ENCODE measurements at places on chromosomes 11 and 22.

DNA sequence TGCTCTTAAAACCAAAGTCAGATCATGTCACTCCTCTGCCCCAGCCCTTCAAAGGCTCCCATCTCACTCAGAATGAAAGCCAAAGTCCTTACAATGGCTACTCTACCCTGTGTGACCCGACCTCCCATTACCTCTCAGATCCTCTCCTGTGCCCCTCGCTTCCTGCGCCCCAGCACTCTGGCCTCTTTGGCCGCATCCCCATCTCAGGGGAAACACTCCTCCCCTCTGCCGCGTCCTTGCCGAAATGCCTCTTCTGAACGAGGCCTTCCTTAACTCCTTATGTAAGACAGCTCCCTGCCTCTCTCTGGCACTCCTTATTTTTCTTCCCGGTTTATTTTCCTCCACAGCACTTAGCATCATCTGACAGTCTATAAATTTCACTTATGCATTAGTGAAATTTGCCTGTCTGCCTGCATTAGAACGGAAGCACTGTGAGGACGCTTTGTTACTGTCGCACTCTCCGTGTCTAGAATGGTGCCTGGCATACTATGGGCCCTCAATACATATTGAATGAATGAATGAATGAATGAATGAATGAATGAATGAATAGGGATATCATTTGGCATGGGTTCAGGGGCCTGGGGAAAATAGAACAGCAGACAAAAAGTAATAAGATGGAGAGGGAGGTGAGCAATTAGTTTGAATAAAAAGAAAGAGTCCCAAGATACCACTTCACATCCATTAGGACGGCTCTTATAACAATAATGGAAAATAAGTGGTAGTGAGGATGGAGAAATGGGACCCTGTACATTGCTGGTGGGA is 137.8 kb downstream of the CEP164 start:
- no peak for DNase-seq

DNA sequence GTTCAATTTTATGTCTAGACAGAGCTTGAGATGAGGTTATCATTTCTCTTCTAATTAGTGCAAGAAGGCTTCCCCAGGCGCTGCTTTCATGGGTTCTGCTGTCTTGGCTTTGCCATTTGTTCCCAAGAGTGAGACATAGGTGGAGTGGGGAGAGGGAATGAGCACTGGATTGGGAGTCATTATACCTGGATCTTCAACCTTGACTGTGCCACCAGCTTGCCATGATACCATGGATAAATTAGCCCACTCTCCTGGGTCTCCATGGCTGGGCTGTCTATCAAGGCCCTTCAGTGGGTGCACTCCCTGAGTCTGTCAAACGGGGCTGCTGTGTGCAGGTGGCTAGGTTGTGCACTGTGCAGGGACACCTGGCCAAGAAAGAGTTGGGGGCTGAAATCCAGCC is 15.6 kb upstream of the NECTIN1 start:
- no peak for DNase-seq

DNA sequence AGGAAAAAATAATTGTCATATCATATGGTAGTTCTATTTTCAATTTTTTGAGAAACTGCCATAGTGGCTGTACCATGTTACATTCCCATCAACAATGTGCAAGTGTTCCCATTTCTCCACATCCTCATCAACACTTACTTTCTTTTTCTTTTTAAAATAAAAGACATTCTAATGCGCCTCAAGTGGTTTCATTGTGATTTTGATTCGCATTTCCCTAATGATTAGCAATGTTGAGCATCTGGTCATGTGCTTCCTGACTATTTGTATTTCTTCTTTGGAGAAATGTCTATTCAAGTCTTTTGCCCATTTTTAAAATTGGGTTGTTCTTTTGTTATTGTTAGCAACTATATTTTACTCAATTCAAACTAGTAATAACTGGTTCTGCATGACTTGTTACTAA is 8.4 kb downstream of the MCHR1 start:
- no peak for DNase-seq

DNA sequence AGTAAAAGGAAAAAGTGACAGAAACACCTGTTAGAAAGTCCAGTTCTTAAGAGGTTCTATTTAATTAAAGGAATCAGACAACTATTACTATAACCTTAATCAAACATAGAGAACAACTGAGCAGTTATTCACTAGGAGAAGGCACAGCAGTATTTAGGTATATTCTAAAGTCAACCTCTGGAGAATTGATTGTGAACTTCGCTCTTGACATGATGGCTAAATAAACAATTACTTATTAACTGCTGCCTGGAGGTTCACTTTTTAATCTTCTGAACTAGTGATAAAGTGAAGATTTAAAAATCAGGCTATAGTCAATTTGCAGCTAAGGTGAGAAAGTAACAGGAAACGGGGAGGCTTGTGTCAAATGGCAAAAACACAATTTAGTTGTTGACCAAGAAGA is 557.3 kb downstream of the FAM181B start:
- DNase-seq = no peak

- DNase-seq = no peak
These were observed at the start of gene ARCN1 for GRCh38 chr11:118572061-118572980. Gene ARCN1, plus strand, starts transcription at chr11:118572409. Its CDS starts 139 bp downstream, at chr11:118572548.

GRCh38 chr11:95794086-95794485 is 3.8 kb downstream of the CEP57 start:
- no peak for DNase-seq

Data from NCI-H2081 treated with DMSO at 0.1 percent for 48 hours (cell line).